ENCODE measurements at places on chromosomes 5 and 9.

DNA sequence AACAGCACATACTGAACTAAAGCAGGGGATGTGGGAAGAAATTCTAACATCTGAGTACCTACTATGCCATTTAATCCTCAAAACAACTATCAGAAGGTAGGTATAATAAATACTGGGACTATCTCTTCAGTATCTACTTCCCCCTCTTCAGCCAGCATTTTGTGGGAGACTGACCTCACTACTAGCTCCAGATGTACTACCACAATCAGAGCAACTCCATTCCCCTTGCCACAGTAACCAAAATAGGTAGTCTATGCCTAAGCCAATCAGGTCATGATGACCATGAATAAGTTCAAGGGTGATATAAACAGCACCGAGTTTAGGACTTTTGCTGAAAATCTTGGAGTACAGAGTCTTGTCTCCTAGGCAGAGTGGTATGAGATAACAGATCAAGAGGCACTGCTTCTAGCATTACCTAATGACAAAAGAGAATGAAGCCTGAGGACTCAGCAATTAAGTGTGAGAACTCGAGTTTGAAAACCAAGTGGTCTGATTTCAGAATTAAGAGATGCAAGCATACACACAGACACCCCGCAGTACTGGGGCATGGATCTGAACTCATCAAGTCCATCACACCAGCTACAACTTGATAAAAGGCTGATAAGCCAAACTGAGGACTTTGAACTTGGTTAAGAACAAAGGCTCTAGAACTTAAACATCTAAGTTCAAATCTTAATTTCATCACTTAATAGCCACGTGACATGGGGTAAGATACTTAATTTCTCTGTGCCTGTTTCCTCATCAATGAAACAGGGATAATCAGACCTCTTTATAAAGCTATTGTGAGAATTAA lies 9.7 kb downstream of the FNIP1 start:
- DNase-seq: no peak

DNA sequence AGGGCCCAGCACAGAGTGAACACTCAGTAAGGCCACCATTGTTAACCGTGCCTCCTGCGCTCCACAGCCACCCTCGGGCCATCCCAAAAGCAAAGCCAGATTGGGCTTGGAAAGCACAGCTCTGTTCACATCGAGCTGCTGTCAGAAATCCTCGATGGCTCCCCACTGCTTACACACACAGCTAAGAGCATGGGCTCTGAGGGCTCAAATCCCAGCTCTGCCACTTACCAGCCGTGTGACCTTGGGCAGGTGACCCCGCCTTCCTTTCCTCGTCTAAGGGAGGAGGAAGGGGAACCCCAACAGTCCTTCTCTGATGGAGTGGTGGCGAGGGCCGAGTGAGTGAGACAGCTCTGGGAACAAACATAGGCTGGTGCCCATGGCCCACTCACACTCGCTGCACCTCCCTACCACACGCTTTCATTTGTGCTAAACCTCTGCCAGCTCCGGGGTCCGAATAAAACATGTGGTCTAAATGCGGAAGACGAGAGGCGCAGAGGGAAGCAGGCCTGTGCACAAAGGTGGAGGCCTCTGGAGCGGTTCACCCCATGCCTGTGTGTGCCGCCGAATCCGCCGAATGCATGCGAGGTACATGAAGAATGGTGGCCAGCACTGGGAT lies 139.3 kb downstream of the PAX5 start:
- no peak for DNase-seq

DNA sequence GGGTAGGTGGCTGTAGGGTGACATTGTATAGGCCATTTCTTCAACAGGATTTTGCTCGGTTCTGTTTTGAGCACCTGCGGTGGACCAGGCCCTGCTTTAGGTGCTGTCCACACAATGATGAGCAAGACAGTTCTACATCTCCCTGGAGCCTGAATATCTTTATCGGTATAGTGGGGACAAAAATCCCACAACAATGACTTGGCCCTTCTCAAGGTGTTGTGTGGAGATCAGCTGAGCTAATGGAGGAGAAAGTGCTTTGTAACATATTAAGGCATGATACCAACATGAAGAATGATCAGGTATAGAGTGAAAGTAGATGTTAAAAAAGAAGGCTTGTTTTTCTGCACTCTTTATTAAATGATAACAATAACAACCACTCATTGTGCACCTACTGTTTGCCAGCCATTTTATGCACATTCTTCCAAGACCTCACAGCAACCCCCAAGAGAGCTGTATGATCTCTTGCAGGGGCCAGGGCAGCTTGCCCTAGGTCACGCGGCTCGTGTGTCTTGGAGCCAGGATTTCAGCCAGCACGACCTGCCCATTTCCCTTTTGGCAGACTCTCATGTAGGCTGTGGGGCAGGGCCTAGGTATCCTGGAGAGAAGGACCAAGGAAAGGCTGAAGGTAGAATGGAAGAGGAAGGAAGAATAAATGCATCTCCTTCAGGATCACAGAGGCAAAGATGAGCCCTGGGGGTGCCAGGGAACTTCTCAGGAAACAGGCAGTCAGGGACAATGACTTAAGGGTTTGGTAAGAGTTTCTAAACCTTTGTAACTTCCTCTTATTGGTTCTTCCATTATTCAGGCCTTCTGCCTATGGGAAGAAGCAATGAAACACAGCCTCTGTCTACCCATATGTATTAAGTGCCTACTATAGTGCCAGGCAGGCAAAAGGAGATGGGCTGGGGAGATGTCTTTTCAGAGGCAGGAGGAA lies 50.0 kb upstream of the PPARGC1B start:
- DNase-seq: no peak

DNA sequence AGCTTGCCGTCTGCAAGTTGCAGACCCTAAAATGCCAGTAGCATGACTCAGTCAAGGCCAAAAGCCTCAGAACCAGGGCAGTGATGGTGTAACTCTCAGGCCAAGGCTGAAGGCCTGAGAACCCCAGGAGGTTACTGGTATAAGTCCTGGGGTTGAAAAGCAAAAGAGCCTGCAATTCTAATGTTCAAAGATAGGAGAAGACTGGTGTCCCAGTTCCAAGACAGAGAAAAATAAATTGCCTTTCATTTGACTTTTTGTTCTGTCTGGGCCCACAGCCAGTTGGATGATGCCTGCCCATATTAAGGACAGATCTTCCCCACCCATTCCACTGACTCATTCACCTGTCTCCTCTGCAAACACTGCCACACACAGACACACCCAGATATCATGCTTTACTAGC lies 673.2 kb downstream of the CDH18 start:
- no peak for DNase-seq
